ENCODE measurements at places on chromosomes 13 and 19.

- no peak for DNase-seq
Measured at GRCh38 chr19:4350726-4351125, 7.4 kb downstream of the MPND start.

GRCh38 chr13:45773944-45774343 lies 71.8 kb downstream of the CBY2 start:
- DNase-seq, result no peak

GRCh38 chr13:80973721-80974120 lies 632.8 kb upstream of the SPRY2 start:
- no peak for DNase-seq

- DNase-seq, result no peak
Measured at GRCh38 chr19:8517551-8518442, 3.8 kb upstream of the ZNF414 start.

GRCh38 chr19:2475018-2475701 lies 767 bp upstream of the GADD45B start:
- DNase-seq, result no peak

DNA sequence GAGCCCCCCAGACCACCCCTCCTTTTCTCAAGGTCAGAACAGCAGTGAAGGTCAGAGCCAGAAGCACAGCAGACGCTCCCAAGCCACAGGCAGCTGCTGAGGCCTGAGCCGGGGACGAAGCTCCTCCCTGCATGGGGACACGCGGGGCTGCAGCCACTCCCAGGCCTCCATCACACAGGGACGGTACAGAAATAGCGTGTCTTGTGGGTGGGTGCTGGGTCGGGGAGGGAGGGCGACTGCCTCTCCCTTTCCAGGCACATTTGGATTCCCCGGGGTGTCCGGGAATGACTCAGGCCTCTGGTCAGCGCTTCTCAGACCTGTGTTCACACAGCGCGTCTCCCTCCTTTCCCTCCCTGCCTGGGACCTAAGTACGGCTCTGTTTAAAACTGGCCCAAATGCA lies 33.2 kb downstream of the RASA3 start:
- peak; percentile 100 for DNase-seq

GRCh38 chr13:69373747-69374425 lies 733.7 kb upstream of the ATXN8OS start:
- no peak for DNase-seq

DNA sequence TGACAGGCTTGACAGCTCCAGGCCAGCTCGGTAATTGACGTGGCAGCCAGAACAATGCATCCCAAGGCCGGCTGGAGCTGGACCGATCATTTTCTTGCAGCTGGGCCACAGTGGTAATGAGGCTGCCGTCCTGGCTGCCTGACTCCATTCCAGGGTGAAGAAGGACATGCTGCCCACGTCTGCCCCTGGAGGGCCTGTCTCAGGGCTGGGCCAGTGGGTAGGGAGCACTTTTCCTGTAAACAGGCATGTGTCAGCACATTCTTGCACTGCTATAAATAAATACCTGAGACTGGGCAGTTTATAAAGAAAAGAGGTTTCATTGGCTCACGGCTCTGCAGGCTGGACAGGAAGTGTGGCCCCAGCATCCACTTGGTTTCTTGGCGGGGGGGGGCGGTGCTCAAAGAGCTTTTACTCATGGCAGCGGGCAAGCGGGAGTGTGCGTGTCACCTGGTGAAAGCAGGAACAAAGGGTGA lies 38.1 kb upstream of the KCTD15 start:
- no peak for DNase-seq

DNA sequence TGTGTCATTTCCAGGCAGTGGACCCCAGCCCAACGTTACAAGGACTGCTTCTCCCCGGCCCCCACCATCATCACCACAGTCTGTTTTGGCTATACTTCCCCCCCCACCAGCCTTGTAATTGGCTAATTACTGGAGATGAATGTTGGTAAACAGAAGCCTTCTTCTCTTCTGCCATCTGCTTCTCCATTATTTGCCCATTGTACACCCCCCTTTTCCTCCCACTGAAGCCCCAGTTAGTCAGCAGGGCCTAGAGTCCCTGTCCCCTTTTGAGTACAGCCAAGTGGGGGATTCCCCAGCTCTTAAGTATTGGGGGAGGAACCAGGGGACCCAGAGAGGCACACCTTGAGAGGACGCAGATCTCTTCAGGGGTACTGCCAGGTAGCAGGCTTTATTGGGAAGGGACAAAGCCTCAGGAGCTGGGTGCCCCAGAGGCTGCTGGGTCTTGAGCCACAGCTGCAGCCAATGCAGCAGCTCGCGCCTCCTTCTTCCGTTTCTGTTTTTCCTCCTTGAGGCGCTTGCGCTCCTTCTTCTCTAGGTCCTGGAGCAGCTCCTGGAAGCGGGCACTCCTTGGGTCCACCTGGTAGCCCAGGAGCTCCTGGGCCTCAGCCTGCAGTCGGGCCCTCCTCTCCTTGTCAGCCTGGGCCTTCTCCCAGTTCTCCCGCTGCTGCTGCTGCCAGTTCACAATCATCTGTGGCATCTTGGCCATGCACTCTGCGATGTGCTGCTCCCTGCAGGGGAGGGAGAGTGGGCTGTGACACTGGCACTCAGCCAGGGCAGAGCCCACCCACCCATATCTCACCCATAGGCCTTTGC lies 3.0 kb downstream of the GADD45GIP1 start:
- no peak for DNase-seq

DNA sequence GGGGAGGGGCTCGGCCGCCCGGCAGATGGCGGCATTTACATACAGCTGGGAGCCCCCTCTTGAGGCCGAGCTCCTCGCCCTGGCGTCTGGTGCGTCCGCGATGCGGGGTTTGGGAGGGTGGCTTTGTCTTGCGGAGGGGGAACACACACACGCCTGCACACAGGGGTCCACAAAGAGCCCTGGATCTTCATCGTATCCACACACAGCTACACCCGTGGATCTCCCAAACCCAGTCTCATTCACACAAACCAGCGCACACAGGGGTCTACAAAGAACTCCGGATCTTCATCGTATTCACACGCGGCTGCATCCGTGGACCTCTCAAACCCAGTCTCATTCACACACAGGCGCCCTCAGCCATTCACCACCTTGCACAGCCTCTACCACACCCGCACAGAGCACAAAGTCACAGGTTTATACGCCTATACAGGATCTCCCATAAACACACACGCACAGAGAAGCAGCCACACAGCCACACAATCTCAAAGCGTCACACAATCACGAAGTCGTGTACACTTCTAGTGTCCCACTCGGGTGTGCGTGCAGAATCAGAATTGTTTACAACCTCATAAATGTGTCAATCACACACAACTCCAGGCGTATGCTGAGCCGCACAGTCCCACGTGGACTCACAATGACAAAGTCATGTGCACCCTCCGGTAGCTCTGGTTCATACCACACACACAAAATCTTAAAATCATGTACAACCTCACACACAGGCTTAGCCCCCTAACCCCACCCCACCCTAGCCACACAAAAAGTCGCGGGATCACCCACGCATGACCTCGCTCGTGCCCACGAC lies 550 bp upstream of the DLL3 start:
- DNase-seq, result no peak

DNA sequence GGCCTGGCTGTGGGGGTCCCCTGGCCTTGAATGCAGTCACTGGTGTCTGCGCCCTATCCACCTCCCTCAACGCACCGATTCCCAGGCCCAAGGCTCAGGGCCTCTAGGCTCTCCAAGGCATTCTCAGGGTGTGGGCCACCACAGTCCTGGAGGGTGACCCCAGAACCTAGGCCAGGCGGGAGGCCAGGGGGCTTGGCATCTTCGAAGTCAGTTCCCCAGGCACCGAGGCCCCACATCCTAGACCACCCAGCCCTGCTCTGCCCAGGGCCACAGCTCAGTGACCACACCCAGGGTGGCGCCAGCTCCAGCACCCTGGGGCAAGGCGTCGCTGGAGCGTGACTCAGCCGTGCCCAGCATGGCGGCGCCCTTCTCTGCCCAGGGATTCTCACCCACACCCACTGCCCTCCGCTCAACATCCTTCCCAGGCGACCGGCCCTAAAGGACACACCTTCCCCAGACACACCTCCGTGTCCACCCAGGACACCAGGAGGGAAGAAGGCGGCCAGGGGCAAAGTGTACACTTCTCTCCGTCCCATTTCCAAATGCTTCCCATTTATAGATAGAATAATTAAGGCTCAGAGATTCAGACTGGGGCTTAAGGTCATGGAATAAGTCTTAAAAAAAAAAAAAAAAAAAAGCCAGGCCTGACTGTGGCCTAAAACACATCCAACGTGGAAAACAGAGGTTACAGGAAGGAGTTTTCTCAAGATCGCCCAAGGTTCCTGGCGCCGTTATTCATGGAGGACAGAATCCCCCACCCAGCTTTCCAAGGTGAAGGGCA lies 36.4 kb upstream of the NANOS3 start:
- peak; percentile 82 for DNase-seq

- no peak for DNase-seq
Measured at GRCh38 chr19:6014551-6015135, 36.7 kb upstream of the RANBP3 start.

DNA sequence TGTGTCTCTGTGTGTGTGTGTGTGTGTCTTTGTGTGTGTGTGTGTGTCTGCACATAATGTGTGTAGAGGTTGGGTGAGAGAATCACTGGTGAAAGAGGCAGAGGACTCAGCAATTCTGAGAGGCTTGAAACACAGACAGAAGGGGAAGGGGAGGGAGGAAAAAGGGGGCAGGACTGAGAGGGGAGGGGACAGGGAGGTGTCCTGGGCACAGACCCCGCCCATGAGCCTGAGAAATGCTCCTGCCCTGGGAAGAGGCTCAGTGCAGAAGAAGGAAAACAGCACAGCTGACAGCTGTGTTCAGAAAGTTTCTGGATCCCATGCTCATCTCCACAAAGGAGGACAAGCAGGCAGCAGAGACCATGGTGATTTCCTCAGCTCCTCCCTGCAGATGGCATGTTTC lies 59.1 kb upstream of the CEACAM8 start:
- no peak for DNase-seq

- no peak for DNase-seq
Measured at GRCh38 chr19:53649746-53650593, 18.2 kb downstream of the DPRX start.

GRCh38 chr13:113837560-113838355 lies 26.1 kb downstream of the GAS6 start:
- peak; percentile 99 for DNase-seq

DNA sequence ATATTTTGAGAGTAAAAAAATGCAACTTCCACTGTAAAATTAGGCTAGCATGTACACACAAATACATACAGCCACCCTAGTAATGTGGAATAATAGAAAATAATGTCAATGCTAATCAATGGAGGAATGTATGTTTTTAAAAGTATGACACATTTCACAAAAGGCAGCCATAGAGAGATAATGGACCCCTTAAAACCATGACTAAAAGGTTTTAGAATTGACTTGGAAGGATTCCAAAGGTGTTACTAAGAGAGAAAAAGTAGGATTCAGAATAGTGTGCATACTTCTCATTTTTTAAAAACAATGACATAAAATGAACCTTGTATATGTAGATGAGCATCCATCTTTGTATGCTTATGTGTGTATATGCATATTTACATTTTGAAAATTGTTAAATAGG lies 597.9 kb upstream of the PCDH9 start:
- no peak for DNase-seq

DNA sequence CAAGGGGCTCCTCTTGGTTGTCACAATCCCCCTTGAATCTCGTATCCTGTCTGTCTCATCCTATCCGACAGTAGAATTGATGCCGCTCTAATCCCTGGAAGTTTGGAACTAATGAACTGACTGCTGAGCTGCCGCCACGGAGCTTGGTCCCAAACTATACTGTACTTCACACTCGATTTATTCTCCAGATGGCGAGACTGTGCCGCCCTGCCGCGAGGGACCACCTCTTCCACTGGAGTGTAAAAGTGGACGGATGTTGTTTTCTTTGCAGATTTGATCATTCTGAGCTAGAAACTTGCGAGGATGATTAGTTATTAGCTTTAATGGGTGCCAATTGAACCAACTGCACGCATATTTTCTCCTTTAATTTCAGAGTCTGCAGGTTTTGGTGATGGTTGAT lies 117.2 kb downstream of the ZIC5 start:
- DNase-seq, result no peak

DNA sequence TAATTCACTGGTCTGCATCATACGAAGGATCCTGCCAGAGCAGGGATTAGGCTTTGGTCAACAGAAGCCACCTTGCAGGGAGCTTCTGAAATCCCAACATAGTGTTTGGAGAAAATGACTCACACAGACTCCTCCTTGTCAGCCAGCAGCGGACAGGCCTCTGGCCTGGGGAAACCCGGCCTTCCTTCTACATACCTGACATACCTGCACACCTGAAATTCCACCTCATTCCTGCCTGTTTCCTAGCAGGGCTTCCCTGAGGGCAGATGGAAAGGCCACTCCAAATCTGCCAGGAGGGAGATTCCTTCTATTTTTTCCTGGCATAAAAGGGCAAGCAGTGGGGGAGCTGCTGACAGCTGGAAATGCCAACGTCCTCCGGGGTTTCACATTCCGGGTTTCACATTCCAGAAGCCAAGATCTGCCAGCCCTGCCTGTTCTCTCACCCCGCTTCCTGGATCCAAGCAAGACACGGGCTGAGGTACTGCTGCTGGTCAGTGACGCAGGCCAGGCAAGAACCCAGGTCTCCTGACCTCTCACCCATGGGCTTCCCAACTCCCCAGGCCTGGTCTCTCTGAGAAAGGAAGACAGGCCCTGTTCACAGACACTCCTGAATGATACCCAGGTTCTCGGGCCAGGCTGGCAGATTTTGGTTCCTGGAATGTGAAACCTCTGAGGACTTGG lies 18.2 kb upstream of the IGFL1 start:
- no peak for DNase-seq

DNA sequence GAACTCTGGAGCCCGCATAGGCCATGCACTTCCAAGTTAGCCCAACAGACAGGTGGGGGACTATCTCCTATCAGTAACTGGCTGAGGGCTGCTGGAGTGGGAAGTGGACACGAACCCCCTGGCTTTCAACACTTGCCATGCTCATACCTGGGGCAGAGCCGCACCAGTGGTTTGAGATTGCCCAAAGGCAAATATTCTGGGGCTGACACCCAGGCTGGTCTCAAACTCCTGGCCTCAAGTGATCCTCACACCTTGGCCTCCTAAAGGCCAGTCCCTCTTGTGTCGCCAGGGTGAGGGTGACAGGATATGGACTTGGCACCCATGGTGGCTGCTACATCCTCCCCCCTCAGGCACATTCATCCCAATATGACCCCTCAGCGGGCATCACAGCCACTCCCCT lies 13.1 kb downstream of the NFKBID start:
- no peak for DNase-seq

GRCh38 chr19:55208880-55209692 lies at the start of gene PTPRH:
Gene PTPRH, minus strand, starts transcription at chr19:55209501. Its CDS starts 68 bp downstream, at chr19:55209433.
- DNase-seq, result no peak

Measured in H54 (cell line).